ENCODE measurements at places on chromosomes 6 and 20. TPM values are rescaled to one million over a fixed set of nuclear protein-coding genes. Genes with fewer than 3 reads are reported as not detected.

Gene SIRPG
- 0.27 TPM for total RNA-seq

Gene LIME1
- 6.2 TPM for total RNA-seq

Gene MYL9
- total RNA-seq: 1,748 TPM

Gene SLC35D3
- 1.1 TPM for total RNA-seq

Gene CYP39A1
- total RNA-seq: 7.7 TPM

DNA sequence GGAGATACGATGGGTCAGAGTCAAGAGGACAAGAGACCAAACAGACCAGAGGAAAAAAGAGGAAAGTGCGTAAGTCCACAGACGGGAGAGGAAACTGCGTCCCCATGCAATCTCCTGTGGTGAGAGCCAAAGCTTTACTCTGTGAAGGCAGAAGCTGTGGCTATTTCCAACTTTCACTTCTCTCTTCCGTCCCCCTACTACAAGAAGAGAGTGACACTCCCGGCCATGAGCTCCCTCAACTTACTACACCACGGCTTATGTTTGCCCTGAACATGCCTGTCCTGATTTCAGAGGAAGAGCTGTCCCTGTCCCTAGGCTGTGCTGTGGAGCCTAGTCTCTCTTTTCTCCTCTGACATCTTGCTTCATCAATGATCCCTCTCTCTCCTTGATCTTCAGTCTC lies 11.5 kb upstream of the SSR1 start:
- DNase-seq: peak; percentile 63

DNA sequence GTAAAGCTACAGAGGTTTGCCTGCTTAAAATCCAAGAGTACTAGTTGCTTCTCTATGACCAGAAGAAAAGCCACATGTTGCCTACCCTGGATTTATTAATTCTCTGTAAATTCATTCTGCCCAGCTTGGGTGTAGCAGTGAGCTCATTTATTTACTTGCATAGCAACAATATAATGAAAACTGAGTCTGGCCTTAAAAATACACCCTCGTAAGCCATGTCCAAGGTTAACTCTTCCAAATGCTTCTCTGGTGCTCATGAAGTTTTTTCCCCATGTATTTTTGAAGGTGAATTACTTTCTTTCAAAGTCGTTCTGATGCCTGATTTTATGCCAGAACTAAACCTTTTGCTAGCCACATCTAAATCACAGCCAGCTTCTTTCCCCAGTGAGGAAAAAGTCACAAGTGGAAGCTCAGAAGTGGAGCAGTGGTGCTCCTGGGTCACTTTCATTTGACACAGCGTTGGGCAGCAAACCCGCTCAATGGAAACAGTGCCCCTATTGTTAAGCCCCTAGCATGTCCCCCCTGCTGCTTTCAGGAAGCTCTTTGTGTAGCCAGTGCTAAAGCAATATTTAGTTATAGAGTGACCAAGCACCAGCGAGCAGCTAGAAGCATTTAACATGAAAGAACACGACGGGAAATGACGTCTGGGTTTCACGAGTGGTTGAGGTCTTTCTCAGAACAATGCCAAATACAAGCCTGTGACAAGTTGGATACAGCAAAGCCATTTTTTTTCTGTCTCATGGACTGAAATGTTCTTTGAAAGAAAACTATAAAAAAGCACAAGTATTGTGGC lies 29.8 kb downstream of the NEDD9 start:
- no peak for DNase-seq

GRCh38 chr6:134138226-134138975 lies 86.0 kb upstream of the SLC2A12 start:
- no peak for DNase-seq

- DNase-seq: no peak
Observed at GRCh38 chr6:126396131-126396530, 56.2 kb downstream of the CENPW start.

DNA sequence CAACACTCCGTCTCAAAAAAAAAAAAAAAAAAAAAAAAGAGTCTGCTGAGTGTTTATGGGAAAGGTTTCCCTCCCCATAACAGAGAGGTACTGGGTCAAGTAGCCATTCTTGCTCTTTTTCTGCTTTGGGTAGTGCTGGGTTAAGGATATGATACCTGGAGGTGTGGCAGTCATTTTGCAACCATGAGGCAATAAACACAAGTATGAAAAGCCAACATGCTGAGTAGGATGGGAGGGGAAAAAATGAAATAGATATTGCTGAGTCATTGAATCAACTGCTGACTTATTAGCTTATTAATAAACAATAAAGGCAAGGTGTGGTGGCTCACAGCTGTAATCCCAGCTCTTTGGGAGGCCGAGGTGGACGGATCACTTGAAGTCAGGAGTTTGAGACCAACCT lies 2.3 kb upstream of the TOMM34 start:
- DNase-seq: no peak

DNA sequence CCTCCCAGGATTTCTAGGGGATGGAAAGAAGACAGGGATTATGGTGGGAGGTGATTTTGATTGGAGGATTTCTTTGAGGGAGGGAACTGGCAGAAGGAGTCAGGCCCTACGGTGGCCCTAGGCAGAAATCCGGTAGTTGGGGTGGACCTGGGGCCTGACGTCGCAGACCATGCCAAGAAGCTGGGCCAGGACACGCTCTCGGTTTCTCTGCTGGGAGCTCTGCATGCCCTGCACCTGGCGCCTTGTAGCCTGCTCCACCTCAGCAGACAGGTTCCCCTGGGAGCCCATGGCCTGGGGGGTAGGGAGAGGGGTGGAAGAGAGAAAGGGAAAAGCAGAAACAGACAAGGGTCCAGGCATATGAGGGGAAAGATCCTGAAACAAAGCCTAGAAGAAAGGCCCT lies 1.1 kb downstream of the ATP6V1G2 start:
- no peak for DNase-seq

DNA sequence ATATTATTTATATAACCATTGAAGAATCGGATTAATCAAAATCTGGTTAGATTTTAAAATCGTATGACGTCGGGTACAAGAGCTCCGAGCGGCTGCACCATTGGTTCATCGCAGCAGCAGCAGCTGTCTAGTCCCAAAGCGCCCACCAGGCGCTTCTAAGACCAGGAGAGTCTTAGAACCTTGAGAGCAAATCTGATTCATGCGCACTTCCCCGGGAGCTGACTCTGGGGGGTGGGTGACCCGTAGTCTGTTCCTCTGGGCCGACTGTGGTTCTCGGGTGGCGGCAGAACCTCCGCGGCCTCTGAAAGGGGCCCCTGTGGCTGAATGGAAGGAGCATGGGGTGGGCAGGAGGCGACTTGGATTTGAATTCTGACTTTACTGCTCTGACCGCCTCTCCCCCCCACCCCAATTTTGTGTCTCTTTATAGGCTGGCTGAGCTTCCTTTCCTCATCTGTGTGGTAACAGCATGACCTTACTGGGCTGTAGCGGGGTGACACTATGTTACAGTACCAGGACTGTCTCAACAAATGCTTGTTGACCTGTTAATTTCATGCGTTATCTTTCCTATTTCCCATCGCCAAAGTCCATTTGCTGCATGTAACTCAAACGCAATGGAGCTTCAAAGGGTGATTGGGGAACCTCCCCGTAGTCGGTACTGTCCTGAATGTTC lies 119.7 kb downstream of the RTN4IP1 start:
- peak; percentile 63 for DNase-seq

- DNase-seq: no peak
Observed at GRCh38 chr20:51012357-51012756, 10.6 kb downstream of the KCNG1 start.

DNA sequence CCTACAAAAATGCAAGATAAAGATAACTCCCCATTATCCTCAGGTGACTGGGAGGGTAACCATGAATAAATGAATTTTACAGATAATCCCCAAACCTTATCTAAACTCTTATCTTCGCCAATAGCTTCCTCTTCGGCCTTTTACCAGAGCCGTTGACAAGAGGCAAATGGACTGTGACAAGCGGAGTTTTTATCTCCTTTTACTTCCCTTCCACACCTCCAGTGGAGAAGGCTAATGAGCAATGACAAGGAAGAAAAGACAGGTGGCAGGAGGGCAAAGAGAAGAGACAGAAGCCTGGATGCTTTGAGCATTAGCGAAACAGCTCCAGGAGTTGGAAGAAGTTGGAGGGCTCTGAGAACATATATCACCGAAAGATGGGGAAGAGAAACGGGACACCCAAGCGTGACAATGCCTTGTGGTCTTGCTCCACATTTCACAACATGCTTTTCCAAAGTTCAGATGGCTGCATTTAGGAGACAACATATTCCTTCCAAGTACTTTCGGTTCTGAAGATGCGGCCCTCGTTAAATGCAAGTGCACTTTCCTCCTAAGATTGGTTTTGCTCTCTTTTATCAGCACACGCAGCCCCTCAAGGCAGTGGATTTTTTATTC lies 69.2 kb downstream of the PRDM1 start:
- DNase-seq: no peak

- peak; percentile 78 for DNase-seq
Observed at GRCh38 chr6:158752613-158753012, 66.6 kb downstream of the EZR start.

- peak; percentile 56 for DNase-seq
Observed at GRCh38 chr6:39901116-39901655, 33.1 kb downstream of the MOCS1 start.

DNA sequence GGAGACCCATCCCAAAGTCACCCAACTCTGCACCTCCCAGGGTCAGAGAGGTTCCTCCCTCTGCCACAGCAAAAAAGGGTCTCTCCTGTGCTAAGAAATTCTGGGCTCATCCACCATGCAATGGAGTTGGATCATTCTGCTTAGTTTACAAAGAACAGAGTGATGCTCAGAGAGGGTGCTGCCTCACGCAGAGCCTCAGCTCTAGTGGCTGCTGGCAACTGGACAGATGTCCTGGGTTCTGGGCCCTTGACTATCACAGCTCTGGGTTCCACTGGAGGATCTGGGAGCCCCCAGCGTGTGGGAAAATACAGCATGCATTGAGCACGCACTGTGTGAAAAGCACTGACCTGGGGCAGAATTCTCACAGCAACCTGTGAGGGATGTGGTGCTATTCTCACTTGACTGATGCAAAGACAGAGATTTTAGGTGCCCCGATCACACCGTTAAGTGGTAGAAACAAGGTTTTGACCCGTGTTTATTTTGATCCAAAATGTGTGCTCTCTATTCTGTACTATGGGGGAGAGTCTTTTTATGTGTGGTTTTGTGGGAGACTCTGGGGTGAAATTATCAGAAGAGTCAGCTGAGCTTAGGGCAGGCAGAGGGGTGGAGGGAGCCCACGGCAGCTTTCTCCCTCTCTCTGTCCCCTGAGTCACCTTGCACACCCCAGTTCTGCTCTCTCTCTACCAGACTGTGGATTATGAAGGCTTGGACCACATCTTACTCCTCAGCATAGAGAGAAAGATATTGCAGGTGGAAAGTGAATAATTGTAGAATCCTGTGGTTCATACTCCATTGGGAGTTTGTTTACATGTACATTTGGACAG lies 19.9 kb downstream of the TREML4 start:
- DNase-seq: no peak

- DNase-seq: no peak
Observed at GRCh38 chr20:56687061-56687460, 58.0 kb downstream of the TFAP2C start.

DNA sequence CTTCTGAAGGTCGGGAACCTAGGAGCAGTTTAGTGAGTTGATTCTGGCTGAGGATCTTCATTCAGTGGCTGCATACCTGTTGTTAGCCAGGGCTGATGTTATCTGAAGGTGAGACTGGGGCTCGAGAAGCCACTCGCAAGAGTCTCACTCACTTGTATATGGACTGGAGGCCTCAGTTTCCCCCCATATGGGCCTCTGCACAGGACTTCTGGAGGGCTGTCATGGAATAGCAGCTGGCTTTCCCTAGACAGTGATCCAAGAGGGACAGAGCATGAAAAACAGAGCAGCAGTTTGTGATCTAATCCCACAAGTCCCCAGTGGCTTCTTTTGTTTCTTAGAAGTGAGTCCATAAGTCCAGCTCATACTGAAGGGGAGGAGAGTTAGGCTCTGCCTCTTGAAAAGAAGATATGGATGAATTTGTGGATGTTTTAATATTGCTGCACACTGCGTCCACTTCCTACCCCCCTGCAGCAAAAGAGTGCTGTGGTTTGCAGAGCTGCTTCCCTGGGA lies 623.4 kb downstream of the CDH26 start:
- DNase-seq: no peak

DNA sequence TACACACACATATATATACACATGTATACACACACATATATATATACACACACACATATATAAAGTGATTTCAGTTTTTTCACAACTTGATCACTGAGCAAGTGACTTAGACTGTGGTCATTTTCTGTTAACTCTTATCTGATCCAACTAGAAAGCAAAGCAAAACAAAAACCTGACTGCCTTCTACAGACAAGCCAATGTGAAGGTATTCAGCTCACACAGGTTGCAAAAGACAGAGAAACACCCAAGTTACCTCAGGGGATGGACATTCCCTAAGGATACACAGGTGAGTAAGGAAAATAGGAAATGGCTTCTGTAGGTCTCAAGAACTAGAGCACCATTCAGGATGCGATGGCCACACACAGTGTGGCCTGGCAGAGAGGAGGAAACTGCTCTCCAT lies 58.4 kb upstream of the IER3 start:
- DNase-seq: no peak

GRCh38 chr6:146543211-146543939 lies at the start of gene RAB32:
TSS of gene RAB32 (plus strand) at chr6:146543833. CDS start at chr6:146543872, 39 bp downstream.
- peak; percentile 96 for DNase-seq

Measured in sigmoid colon (tissue), 7 donors.